T1000 (cell line): ENCODE measurements at places on chromosomes 12 and 14.

DNA sequence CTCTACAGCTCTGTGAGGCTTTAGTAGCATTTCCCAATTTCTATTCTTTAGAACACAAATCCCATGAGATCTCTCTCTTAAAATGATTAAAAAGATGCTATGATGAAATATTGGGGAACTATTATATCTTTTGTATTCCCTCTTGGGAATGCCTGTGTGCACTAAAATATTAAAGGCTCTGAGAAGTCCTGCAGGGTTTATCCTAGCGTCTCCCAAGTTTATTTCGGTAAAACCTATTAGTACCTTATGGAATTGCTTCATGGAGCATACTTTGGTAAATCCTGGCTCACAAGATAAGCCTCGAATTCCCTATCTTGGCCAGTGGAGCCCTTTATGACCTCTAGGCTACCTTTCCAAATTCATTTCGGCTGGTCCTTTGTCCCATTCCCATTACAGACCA lies 306.8 kb downstream of the VRK1 start:
- no peak for DNase-seq

DNA sequence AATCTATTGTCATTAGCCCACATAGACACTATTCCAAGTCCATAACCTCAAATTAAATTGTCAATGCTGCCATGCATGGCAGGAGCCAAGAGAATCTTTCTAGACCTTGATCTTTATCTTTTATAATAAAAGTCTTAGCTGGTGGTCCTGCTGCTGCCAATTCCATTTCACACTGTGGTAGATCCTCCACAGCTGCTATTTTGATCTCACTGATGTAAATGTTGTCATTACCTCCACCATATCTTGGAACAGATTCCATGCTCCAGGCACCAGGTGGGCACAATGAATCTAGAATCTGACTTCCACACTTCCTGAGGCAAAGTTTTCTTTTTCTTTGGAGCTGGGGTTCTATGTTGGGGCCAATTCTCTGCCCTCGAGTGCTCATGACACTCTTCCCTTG lies 161.2 kb downstream of the TMTC3 start:
- DNase-seq: no peak

DNA sequence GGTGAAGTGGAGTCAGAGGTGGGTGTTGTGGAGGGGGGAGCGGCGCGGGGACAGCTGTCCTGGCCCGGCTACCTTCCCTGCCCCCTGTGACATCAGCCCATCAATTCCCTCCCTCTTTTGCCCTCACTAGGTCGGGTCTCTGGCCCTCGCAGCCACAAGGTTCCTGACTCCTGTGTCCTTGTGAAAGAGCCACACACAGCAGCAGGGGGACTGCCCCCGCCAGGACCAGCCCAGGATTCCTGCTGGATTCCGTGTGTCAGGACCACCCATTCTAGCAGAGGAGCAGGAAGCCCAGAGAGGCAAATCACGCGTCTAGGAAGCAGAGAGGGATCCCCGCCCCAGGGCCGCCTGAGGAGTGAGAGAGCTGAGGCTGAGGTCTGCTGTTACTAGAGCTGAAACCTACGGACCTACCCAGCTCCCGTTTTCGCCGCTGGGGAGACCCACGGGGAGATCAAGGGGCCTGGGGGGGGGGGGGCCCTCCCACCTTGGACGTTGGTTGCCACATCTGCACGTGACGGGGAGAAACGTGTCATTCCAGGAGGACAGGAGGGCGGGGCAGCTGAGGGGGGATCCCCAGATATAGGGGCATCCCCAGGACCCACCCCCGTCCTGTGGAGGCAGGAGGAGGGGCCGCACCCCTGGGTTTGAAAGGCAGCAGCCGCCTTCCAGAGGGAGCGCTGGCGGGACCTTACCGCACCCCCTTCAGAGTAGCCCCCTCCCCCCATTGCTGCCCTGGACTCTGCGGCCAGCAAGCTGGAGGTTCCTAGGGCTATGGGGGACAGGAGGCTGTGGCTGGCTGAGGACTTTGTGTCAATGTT lies 12.5 kb upstream of the INF2 start:
- no peak for DNase-seq

DNA sequence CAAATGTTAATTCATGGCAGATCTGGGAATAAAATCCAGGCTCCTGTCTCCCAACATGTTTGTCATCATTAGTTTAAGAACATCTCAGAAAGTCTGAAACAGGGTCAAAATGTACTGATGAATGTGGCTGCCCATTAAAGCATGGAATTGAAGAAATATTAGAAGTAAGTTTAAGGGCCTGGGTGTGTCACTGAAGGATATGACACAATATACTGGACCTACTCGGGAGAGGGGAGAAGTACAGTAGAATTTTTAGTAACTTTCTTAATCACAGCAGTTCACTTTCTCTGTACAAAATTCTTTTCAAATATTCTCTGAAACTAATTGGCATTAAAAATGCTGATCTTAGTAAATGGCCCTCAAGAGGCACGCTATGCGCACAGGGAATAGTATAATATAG lies 185.5 kb downstream of the ETV6 start:
- DNase-seq: no peak

- DNase-seq: no peak
These were observed 1128.3 kb upstream of the FLRT2 start for GRCh38 chr14:84401631-84402030.

DNA sequence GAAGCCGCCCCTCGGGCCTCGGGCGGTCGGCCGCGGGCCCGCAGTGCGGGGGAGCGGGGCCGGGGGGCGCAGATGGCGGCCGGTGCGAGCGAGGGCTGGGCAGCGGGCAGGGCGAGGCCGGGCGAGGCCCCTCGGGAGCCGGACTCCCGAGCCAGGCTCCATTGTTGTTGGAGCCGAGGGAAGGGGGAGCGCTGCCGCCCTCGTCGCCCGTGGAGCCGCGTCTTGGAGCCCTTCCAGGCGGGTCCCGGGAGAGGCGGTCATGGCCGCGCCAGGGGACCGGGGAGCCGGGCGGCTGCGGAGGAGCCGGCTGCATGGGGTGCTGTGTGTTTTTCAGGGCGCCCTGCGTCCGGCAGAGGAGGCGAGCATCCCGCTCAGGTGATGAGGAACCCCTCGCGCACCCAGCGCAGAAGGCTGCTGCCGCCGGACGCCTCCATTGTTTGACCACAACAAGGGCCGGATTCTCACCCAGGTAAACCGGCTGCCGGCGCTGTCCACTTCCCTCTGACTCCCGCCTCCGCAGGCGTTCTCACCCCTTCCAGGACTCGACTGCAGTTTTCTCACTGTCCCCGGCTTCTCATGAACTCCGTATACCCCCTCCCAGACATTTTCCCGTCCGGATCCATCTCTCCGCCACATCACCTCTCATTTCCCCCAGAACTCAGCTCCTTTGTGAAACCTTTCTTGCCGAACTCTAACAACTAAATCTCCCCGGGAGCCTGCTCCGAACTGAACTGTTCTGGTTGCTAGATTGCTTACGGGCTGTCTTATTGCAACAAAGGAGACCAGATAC lies 732 bp downstream of the ZNF664 start:
- no peak for DNase-seq

- DNase-seq: no peak
These were observed 210.5 kb downstream of the FOXN3 start for GRCh38 chr14:89206389-89207031.

DNA sequence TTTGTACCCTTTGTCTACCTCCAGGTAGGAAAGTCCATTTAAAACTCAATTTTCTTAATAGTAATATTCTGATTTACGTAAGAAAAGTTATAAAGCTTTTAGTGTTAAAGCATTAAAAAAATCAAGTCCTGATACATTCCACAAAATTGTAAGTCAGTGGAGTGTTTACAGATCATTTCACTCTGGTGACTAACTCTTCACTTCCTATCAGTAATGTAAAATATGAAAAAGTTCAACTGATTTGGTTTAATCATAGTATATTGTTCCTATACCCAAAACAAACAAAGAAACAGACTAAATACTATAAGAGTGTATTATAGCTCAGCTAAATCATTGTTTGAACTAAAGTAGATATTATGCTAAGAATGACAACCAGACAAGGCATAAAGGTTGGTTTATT lies 85.9 kb downstream of the VEZT start:
- DNase-seq: no peak

GRCh38 chr12:104042580-104042979 lies 7.4 kb downstream of the GLT8D2 start:
- no peak for DNase-seq

DNA sequence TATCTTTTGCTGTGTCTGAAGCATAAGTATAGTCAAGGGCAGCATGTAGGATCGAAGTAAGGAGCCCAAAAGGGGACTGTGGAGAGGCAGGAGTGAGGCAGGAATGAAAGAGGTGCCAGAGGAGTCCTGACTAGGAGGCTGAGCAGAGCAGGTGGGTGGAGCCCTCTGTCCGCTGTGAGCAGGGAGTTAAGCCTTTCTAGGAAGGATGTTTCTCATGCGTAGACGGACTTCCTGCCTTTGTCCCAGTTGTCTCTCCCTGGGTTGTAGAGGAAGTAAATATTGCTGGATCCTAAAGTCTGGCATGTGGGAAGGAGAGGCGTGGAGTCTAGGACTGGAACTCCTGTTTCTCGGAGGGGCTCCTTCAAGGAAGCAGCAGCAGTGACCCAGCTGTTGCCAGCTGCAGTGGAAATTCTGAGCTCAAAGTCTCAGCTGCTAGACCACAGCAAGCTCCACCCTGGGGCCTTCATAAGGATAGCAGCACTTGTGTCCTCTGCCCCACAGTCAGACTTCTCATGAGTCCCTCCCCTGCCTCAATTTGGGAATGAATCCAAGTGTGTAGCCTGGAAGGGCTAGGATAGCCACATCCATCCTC lies 44.0 kb downstream of the RBMS2 start:
- DNase-seq: no peak

DNA sequence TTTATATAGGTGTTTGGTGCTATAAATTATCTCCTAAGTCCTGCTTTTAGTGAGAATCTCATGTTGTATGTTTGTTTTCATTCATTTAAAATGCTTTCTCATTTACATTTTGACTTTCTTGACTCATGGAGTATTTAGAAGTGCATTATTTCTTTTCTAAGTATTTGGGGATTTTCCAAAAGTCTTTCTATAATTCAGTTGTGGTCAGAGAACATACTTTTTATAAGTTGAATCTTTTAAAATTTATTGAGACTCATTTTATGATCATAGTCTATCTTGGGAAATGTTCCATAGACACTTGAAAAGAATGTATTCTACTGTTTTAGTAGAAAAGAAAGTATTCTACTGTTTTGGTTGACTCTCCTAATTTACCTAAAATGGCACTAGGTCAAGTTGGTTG lies 168.2 kb downstream of the AKAP6 start:
- no peak for DNase-seq

DNA sequence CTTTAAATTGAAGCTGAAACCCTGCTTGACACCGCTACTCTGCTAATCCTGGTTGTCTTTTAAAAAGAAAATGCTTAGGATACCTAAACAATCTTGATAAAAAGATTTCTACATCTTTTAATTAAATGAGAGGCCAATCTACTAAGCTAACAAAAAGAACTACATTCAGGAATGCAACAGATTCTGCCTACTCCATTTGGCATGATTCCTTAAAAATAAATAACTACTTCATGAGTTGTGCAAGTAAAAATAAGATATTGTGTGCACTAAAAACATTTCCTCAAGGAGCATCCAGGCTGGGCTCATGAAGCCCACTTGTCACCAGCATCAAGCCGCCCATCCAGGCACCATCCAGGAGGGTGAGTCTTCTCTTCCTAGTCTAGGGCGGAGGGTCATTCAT lies 197.5 kb downstream of the PAX9 start:
- DNase-seq: no peak

DNA sequence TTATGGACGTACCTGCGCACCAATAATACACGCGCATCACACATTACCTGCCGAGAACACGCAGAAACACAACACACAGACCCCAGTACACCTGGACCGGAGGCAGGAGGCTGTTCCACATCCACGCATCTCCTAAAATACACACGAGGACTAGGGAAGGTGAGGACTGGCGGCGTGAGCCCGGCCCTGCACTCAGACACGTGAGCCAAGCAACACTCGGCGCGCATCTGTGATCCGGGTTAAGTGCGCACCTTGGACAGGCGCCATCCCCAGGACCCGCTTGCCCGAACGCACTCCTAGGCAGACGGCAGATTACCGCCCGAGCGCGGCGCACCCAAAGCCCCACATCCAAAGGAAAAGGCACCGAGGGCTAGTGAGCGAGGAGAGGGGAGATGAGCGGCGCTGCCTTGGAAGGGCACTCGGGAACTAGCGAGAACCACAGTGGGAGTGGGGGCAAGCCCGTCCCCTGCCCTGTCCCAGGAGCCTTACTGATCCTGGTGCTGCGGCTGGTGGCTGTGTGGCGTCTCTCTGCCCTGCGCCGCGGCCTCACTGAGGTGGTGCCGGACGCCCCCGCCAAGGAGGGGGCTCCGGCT lies 417 bp downstream of the GLS2 start:
- DNase-seq: no peak

- DNase-seq: no peak
These were observed 22.1 kb downstream of the ATP6V0A2 start for GRCh38 chr12:123734268-123734667.

DNA sequence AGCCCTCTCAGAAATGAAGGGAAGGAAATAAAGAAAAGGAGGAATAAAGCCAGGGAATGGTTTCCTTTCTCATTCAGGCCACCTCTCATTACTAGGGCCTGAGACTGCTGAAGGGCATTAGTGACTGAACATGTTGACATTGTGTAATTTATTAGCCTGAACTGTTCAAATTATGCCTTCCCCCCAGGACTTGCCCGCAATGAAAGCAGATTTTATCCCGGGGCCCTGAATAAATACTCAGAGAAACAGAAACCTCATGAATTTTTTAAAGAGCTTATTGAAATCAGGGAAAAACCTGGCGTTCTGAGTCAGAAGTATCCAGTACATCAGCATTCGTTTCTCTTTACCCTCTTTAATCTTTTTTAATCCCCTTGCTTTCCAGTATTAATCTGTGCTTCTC lies 35.9 kb upstream of the WSCD2 start:
- DNase-seq: no peak

GRCh38 chr12:14157088-14157747 lies 175.8 kb upstream of the GRIN2B start:
- DNase-seq: no peak

DNA sequence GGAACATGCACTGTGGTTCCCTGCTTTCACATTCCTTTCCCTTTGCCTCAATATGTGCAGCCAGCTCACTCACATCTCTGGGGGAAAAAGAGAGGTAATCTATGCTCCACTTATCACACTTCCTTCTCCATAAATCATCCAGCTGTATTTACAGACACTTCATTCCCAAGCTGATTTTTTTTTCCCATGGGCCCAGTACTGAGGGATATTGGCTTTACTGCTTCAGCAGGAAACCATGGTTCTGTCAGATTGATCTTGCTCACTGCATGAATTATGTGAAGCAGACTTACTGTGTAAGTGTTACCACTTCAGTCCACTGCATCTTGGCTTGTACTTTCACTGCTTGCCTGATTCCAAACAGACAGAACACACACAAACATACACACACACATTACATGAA lies 555.6 kb downstream of the CCER1 start:
- DNase-seq: no peak

DNA sequence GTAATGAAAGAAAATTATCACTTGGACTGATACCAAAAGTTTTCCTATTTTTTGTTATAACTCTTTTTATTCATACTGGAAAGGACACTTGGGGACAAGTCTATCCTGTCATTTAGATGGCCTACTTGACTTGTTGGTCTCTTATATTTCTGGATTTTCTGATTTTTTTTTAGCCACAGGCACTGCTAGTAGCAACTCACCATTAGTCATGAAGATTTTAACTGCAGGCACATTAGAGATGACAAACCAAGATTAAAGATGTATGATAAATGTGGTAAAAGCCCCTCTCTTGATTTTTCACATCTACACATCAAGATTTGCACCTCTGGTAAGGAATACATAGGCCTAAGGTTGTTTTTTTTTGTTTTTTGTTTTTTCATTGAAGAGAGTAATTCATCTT lies 217.0 kb downstream of the SLC25A21 start:
- no peak for DNase-seq

GRCh38 chr12:77070382-77070781 lies 5.0 kb upstream of the E2F7 start:
- DNase-seq: no peak
